T-helper 2 cell (primary cell): ENCODE measurements at places on chromosomes 6 and 20.
A peak's percentile ranks its signal among the peaks of the same experiment; 100 is the strongest.

DNA sequence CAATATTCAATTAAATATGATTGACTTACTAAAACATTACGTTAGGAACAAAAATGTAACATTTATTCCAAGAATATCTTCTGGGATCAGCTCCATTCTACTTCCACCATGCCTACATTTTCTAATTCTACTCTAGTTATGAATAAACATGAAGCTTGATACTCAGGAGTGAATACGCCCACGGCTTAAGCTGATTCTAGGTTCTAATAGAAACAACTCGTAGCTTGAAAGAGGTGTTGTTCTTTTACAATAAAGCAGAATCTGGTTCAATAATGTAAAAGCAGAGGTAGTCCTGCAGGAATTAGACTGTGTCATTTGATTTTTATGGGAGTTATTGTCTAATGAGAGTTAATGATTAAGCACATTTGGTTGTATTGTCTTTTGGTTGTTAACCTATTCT, 107.3 kb upstream of the OLIG3 start:
- no peak for DNase-seq

- no peak for DNase-seq
Observed at GRCh38 chr20:9615766-9616454, 101.5 kb downstream of the LAMP5 start.

DNA sequence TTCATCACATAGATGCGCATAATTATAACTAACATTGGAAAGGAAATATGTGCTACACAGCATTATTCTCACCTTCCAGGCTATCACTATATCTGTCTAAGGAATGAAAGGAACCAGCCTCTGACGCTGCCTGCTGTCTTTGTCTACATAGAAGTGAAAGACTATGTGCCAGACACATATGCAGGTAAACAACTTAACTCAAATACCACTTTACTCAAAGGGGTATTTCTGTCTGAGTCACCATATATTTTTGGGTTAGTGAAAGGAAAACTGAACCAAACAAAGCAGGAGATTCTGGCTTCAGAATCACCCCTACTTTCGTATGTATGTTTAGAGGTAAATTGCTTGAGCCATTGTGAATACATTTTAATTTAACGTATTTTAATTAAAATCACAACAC, 328.6 kb upstream of the PLCB4 start:
- DNase-seq: no peak

- DNase-seq: no peak
Observed at GRCh38 chr6:20696676-20697075, 162.4 kb downstream of the CDKAL1 start.

DNA sequence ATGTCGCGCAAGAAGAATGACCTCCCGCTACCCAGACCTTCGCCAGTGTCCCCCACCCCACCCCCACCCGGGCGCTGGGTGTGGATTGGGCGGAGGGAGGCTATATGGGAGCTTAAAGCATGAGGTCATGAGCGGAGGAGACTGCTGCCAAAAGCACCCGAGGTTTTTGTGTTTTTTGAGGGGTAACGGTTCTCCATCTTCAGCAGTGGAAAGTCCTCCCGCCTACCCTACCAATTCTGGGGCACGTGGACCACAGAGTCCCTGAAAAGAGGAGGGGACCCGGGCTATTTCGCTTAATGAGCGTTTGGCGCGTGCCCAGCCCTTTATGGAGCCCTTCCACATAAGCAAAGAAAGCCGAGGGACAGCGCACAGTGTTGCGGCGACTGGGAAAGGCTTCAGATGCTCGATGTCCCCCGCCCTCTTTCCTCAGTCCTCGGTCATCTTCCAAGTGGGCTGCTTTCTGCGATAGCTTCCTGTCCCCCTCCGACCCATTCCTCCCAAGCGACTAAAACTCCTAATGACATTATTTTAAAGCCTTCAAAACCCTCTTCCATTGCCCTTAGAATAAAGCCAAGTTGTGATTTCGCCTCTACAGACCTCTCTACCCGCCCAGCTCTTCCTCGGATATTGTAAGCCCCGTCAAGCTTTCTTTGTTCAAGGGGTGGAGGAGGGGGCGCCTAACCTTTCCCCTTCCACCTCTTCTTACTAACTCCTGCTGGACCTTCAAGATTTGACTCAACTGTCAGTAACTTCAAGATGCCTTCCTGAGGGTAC, 2.1 kb upstream of the TRERF1 start:
- no peak for DNase-seq

- no peak for DNase-seq
Observed at GRCh38 chr6:129314575-129314974, 395.4 kb downstream of the ARHGAP18 start.

DNA sequence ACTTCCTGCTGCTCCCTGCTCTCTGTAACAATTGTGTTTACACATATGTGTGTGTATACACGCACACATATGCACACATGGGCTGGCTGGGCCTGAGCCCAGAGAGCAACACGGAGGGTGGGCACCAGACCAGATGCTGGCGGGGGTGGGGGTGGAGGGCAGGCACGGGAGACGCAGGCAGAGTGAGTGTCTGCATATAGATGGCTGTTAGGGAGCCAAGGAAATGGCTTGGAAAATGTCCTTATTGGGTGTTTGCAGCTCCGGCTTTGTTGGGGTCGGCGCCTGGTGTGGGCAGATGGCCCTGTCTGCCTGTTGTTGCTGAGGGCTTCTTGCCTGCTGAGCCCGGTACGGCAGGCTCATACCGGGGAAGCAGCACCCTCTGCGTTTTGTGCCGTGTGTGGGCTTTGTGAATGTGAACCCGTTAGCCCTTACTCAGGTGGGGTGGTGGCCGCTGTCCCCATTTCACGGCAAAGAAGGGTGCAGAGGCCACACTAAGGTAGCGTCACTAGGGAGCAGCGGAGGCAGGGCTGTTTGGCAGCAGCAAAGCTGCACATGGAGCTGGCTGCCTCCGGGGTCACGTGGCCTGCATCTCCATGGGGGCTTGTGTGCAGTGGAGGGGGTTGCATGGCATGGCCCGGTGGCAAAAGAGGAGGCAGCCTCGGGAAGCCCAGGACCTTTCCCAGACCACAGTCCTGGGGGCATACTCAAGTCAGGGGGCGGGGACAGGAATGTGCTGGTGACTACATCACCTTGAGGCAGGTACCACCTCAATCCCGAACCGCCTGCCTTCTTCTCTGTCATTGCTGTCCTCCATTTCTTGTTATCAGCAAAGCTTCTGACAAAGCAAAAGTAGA, 47.4 kb upstream of the SRF start:
- DNase-seq: no peak

DNA sequence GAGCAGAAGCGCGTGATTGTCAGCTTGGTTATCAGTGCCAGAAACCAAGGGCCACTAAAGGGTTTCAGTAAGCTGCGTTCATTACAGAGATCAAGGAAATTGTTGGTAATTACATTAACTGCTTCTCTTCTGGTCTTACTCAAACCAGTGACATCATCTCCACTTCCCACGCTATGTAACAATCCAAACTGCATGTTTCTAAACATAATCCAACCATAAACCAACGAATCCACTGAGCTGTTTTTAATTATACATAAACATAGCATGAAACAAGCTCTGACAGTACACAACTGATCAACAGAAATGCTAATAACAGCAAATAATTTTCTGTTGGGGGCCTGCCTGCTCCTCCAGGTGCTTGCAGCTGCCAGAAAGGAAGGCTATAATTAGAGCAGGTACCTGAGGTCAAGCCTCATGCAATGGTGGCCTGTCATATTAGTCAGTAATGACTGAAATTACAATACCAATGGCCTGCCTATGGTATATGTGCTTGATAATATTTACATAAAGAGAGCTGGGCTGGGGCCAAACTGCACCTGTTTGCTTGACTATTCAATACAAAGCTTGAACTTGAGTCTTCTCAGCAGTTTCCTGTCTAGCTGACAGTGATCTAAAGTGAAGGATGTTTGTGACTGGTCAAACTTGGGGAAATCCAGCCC, 40.1 kb downstream of the ILRUN start:
- DNase-seq: no peak

DNA sequence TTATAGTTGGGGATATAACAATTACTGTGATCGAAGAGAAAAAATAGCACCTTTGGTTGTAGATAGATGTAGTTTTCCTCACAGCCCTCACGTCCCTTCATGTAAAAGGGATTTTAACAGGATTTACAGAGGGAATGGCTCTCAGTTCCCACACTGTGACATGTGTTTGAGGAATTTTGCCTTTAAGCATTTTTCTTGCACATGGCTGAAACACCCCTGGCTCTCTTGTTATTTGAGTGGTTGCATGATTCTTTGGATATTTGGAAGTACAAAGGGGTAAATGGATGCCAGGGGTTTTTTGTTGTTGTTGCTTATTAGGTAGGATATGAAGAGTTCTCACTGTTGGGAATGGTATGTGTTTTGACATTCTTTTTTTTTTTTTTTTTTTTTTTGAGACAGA, 48.2 kb downstream of the JAG1 start:
- DNase-seq: no peak

DNA sequence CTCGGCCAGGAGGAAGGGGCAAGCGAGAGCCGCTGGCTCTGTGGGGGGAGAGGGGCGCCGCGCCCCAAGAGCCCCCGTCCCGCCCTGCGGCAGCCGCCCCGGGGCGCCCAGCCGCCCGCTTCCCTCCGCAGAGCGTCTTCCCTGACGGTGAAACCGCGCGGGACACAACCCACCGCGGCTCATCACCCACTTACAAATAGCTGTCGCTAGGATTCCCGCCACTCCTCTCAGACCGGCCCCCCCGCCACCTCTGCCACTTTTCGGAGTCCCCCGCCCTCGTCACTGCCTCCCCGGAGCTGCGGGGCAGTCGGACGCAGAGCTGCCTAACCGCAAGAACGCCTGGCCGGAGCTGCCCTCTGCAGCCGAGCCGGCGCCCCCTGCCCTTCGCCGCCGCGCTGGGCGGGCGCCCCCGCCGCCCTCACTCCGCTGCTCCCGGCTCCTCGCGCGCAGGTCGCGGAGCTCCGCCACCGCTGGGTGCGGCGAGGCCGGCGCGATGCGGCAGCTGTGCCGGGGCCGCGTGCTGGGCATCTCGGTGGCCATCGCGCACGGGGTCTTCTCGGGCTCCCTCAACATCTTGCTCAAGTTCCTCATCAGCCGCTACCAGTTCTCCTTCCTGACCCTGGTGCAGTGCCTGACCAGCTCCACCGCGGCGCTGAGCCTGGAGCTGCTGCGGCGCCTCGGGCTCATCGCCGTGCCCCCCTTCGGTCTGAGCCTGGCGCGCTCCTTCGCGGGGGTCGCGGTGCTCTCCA, at the start of gene SLC35D3:
SLC35D3 (plus strand) TSS at position 366 of the 749 bp plus-strand sequence; CDS start at position 494, 128 bp downstream.
- no peak for DNase-seq

- peak; percentile 3 for DNase-seq
Observed at GRCh38 chr6:12582421-12583110, 134.0 kb upstream of the PHACTR1 start.

- no peak for DNase-seq
Observed at GRCh38 chr6:136784271-136784664, 8.0 kb downstream of the MAP3K5 start.

GRCh38 chr6:46042355-46042999, 26.8 kb upstream of the CLIC5 start:
- no peak for DNase-seq

DNA sequence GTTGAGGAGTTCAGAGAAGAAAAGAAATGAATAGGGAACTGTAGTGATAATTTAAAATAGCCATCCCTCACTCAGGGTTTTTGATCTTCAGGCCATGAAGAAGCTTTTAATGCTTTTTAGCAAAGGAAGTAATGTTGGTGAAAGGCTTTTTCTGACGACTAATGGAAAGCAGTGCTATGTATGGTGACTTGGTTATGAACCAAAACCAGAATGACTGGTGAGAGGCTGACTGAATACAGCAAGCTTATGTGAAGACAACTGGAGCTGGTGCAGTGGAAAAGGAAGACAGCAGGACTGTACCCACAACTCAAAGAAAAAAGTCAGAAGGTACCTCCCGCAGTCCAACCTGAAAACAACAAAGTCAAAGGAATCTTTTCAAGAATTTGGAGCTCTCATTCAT, 118.8 kb downstream of the PRDM1 start:
- no peak for DNase-seq

DNA sequence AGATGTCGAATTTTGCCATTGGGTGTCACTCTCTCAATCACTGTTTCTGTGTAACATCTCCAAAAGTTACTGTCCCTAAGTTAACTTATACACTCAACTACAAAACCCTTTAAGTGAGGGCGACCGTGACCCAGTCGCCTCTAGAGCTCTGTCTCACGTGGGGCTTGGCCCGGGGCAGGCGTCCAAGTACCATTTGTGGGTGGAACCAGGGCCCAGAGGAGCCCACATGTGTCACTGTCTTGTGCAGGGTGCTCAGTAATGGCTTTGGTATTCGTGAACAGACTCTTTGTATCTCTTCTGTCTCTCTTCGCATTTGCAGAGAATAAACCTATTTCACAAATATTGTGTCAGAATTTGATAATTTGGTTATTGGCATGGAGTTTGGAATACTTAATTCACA, 109.9 kb upstream of the THBS2 start:
- no peak for DNase-seq

- no peak for DNase-seq
Observed at GRCh38 chr6:48834706-48835105, 628.3 kb downstream of the MMUT start.

DNA sequence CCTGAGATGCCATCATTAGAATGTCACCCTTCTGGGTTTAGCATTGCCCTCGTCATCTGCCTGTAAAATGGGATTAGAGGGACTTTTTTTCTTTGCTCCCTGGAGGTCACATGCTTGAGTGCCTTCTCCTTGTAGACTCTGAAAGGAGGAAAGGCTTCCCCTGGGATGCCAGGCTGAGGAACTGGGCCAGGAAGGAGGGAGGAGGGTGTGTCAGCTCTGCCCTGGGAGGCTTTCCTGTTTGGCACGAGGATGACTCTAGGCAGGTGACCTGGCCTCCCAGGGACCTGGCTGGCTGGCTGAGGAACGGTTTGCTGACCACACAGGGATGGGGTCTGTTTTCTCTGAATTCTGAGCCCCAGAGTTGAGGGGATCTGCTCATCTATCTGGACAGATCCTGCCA, 137.9 kb upstream of the RNF24 start:
- DNase-seq: no peak

GRCh38 chr6:29602564-29603361, 17.8 kb downstream of the OR2H2 start:
- DNase-seq: no peak

- DNase-seq: no peak
Observed at GRCh38 chr6:102984357-102984756, 1590.8 kb downstream of the GRIK2 start.
